ENCODE measurements at places on chromosomes 1 and 21. TPM values are rescaled to one million over a fixed set of nuclear protein-coding genes. Genes with fewer than 3 reads are reported as not detected.
A peak's percentile ranks its signal among the peaks of the same experiment; 100 is the strongest.

CYYR1 gene
- total RNA-seq: 9.7 TPM

IQGAP3 gene
- 1.5 TPM for total RNA-seq

ESRRG gene
- 16.2 TPM for total RNA-seq

NTMT2 gene
- total RNA-seq: not detected

OR10Z1 gene
- total RNA-seq: not detected

NCF2 gene
- 5.6 TPM for total RNA-seq

CAPZA1 gene
- 104 TPM for total RNA-seq

CGN gene
- total RNA-seq: 37.5 TPM

CCDC185 gene
- 2.7 TPM for total RNA-seq

MAP10 gene
- 6.2 TPM for total RNA-seq

PEX10 gene
- 38.3 TPM for total RNA-seq

- DNase-seq: peak; percentile 56
Measured at GRCh38 chr1:68218490-68218889, 13.8 kb downstream of the WLS start.

DNA sequence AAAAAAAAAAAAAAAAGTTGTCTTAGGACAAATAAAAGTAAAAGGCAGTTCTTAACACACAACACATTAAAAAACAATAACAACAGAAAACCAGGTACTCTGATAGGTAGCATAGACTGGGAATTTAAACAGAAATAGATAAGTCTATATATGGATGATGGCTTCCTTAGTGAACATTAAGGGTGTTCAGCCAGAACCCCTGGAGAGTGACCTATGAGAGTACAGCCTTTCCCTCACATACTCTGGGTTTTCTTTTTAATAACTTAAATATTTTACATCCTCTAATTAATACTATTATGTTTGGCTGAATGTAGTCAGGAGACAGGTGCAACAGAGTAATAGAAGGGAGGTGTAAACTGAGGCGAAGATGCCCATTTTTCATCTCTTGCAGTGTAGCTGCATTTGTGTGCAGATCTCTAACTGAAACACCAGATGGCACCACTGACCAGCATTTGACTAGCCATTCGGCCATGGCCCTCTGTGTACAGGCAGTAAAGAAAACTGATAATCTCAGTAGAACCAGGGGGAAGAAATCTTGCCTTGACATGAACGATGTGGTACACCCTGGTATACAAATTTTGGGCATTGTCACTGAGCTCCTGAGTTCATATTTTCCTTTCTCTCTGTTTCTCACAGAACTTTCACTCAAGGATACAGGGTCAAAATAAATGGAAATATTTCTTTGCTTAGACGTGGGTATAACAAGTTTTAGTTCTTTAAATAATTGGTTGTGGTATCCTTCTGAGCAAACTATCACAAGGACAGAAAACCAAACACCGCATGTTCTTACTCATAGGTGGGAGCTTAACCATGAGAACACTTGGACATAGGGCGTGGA is 7.6 kb downstream of the TTF2 start:
- DNase-seq: peak; percentile 34

DNA sequence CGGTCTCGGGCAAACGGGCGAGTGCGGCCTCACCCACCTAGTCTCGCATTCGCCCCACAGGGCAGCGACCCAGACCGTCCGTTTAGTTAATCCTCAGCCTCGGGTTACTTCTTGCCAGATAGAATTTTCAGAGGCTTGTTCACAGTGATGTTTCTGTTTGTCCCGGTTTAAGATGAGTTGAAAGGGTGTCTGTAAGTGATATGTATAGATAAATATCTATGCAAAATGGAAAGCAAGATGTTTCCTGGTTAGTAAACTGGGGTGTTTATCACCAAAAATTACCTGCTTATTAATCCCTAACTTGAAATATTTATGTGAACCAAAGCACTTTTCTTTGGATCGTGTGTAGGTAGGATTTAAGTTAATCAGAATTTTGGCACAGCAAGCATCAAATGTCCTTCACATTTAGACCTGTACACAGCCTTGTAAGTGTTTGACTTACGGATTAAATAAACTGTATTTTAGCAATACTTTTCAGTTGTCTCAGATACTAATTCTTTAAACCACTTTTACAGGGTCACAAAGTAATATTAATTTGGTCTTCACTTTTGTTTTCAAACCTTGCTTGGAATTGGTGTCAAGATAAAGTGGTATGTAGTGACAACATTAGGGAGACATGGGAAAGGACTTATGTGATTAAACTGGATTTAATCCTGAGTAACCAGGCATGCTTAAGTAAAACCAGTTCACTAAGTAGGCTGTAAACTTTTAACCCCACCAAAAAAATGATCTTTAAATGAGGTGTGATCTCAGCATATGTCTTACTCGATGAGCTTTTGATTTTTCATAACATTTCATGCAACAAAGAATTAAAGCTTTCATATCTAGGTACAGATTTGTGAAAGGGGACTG is 914 bp downstream of the ZNF326 start:
- no peak for DNase-seq

GRCh38 chr1:246373828-246374569 is 133.1 kb downstream of the SMYD3 start:
- no peak for DNase-seq

DNA sequence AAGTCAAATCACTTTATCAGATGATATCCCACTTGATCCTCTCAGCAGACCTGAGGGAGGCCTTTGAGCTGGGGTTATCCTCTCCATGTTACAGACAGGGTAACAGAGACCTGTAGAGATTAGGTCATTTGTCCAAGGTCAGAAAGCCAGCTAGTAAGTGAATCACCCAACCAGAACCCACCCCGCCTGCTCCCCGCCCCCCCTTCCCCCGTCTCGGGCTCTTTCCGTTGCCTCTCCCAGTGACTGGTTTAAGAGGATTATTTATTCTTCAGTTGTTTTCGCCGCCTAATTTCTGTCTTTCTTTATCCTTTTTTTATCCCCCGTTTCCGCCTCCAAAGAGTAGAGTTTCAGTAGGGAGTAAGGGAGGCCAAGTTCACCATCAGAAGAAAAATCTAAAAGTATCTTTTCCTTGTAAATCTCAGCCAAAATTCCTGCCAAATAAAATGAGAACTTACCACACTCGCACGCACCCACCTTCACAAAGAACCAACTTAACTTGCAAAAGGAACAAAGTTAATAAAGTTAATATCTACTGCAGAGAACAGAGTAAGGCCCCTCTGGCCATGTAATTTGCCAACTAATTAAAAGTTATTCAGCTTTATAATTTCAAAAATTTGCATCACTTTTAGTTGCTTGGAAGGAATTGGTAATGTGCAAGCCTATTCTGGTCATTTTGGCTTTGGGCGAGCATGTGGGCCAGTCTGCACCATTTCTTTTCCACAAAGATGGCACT is 76.8 kb upstream of the TRABD2B start:
- no peak for DNase-seq

DNA sequence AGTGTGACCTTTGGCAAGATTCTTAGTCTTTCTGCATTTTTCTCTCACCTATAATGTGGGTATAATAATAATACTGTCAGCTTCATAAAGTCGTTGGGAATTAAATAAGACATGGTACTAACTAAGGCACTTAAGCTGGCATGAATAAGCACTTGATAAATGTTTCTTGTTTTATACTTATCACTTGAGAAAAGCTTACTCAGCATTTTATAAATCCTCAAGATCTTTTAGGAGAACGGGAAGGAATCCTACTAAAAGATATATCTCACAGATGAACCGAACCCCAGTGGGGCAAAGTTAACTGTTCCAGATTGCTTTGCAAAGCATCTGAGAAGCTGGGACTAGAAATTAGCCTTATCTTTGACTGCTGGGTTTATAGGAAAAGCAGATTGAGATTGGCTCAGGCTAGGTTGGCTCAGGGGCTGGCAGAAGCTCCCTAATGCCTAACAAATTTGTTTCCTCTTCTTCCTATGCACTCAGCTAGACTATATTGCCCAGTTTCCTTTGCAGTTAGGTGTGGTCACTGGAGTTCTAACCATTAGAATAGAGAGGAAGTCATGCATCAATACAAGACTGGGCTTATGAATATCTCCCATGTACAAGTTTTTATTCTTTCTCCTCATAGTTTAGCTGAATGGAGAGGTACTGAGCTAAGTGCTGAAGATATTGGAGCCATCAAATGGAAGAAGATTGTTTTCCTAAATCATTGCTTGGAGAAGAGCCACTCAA is 110.3 kb downstream of the TBX15 start:
- DNase-seq: no peak

DNA sequence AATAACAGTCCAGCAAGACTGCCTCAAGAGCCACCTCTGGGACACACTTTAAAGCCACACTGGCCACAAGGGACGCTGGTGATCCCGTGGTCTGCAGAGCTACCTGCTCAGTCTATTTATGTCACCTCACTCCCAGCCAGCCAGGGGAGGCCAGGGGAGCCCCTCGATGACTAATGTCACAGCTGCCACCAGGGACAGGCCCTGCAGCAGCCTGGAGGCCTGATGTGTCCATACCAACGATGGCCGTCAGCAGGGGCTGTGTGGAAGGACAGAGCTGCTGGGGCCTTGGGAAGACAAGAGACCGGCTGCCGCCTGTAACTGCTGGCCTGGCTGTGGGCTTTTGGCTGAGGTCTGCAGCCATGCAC is 71.0 kb downstream of the SIK1 start:
- DNase-seq: no peak

DNA sequence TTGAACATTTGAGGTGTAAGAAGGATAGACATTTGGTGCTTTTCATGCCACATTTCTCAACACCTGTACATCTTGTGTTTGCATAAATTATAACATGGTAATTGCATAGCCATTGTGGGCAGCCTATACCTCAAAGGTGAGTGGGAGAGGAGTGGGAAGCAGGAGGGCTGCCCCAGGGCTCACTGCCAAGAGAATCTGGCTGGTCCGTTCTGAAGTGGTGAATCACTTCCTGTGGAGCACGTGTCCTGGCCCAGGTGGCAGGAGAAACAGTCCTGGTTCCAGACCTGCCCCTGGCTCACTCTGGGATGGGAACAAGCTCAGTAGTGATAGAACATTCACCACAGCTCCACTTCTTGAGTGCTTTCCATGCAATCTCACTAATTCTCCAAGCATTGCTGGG is 11.6 kb upstream of the OLFML2B start:
- DNase-seq: no peak

GRCh38 chr1:40519517-40519916 is 10.9 kb downstream of the EXO5 start:
- DNase-seq: no peak

GRCh38 chr1:154320882-154321608 is at the start of gene AQP10:
Gene AQP10, plus strand, starts transcription at chr1:154321093. Its CDS starts 63 bp downstream, at chr1:154321156.
- DNase-seq: no peak

- peak; percentile 91 for DNase-seq
Measured at GRCh38 chr1:3530926-3531818, 76.7 kb downstream of the ARHGEF16 start.

- peak; percentile 12 for DNase-seq
Measured at GRCh38 chr1:216531263-216532239, 108.3 kb upstream of the USH2A start.

DNA sequence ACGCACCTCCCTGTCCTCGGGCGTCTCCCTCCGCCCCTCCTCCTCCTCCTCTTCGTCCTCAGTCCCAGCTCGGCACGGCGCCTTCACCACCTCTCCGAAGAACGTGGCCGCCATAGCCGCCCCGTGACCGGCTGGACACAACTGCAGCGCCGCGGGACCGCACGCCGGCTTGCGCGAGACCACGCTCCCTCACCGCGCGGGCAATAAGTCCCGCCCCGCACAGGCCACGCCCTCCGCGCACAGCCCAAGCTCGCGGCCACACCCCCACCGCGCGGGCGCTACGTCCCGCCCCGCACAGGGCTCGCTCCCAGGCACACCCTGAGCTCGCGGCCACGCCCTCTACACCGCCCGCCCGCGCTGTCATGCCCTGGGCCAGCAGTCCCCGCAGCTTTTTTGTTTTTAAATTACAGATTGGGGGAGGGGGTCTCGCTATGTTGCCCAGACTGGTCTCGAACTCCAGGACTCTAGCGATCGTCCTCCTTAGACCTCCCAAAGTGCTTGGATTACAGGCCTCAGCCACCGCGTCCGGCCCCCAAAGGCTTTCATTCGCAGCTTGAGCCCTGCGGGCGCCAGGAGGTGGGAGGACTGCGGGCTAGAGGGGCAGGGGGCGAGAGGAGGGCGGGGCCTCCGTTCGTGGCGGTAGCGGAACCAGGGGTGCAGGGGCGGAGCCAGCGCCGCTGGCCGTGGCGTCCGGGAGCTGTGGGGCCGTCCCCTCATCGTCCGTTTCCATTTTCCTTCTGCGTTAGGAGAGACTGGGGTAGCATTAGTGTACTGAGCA is at the start of gene PSMG1:
Gene PSMG1 (minus strand): TSS at position 180 of the 778 bp plus-strand sequence. CDS start 66 bp downstream, at position 114.
- peak; percentile 89 for DNase-seq

- DNase-seq: no peak
Measured at GRCh38 chr21:16322454-16322853, 592.7 kb downstream of the USP25 start.

DNA sequence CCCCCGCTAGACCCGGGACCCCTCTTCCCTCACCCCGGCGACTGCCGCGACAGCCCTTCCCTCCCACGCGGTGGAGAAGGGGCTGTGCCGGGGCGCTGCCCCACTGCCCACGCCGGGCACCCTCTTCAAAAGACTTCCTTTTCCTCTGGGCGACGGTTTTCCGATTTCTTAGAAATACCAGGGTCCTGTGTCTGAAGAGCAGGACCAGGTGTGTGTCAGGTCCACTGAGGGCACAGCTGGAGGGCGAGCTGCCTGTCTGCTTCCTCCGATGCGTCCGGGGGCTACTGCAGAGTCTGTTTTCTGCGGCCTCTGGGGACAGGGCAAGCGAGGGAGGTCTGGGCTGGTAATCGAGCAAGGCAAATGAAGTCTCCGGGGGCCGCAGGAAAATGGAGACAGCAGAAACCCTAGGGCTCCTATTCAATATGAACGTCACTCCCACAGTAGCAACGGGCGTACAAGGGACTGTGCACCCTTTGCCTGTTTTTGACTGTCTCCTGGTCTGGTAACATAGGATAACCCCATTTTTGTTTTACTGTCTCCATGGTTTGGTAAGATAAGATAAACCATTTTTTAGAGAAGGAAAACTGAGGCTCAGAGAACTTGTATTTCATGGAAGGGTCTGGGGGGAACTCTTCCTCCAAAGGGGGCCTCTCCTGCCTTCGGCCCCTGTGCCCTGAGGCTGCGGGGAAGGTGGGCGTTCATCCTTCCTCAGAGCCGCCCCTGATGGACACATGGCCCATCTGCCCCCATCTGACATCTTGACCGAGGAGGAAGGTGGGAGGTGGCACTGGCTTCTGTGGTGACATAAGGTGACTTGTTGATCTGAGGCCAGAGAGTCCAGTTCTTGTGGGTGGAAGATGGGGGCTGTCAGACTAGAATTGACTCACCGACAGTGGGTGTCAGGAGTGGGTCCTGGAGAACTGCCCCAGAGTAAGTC is 970 bp downstream of the TNFRSF1B start:
- no peak for DNase-seq

DNA sequence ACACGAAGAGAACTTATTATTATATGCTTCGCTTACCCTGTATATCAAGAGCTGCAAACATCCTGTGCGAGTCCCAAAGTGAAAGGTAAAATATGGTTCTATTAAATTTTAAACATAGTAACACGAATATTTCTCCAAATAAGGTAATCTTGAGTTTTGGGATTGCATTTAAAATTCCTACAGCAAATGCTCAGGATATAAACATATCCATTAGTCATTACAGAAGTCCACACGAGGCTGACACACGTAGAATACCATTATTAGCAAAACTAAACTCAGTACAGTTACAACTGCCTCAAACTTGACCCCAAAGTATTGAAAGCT is 282 bp upstream of the LYPLAL1 start:
- DNase-seq: no peak

- DNase-seq: no peak
Measured at GRCh38 chr1:177116941-177117340, 47.6 kb downstream of the ASTN1 start.

GRCh38 chr1:183390561-183390960 is 27.6 kb downstream of the NMNAT2 start:
- no peak for DNase-seq

- DNase-seq: no peak
Measured at GRCh38 chr1:206709772-206710459, 25.2 kb downstream of the MAPKAPK2 start.

GRCh38 chr1:189022015-189022414 is 1455.6 kb downstream of the BRINP3 start:
- no peak for DNase-seq

All from prostate gland (tissue), 2 donors.